Smooth muscle cell of the pulmonary artery (primary cell): ENCODE measurements at places on chromosomes 3 and 15. TPM values are rescaled to one million over a fixed set of nuclear protein-coding genes. Genes with fewer than 3 reads are reported as not detected.

Gene WNT7A
- not detected in 2 replicates for total RNA-seq

Gene SIDT1
- 0.20 TPM in 1 of 2 replicates, not detected in the other for total RNA-seq

Gene CX3CR1
- total RNA-seq: under 0.01 TPM in 1 of 2 replicates, not detected in the other

Gene CYP8B1
- total RNA-seq: not detected in 2 replicates

Gene TUSC7
- total RNA-seq: not detected in 2 replicates

Gene CTDSPL
- 24.4 and 26.1 TPM in 2 replicates for total RNA-seq

Gene TTLL3
- total RNA-seq: 19.8 and 28.8 TPM in 2 replicates

Gene PIGZ
- total RNA-seq: 3.4 TPM in 2 replicates

Gene CISH
- 0.73 and 1.0 TPM in 2 replicates for total RNA-seq

Gene CTXN2
- total RNA-seq: not detected in 2 replicates

Gene CNTN4
- under 0.01 TPM in 1 of 2 replicates, not detected in the other for total RNA-seq

Gene ECE2
- total RNA-seq: 0.17 TPM in 1 of 2 replicates, not detected in the other

Gene FEZF2
- total RNA-seq: not detected in 2 replicates

Gene GOLGA8K
- total RNA-seq: 0.36 and 0.46 TPM in 2 replicates

Gene NANOGP8
- total RNA-seq: not detected in 2 replicates

Gene PLA1A
- 0.13 and 0.30 TPM in 2 replicates for total RNA-seq

Gene LRTM1
- total RNA-seq: not detected in 2 replicates

Gene SEMA3F
- 18.6 and 31.0 TPM in 2 replicates for total RNA-seq

Gene SLC15A2
- 0.26 and 0.30 TPM in 2 replicates for total RNA-seq

Gene COL6A6
- 0.23 and 2.7 TPM in 2 replicates for total RNA-seq

Gene CCR1
- total RNA-seq: 0.26 TPM in 1 of 2 replicates, not detected in the other

Gene RASGRF1
- total RNA-seq: not detected in 2 replicates

Gene MCCC1
- total RNA-seq: 23.9 and 24.1 TPM in 2 replicates

Gene SLC28A2
- total RNA-seq: not detected in 2 replicates

Gene ADAMTS7
- total RNA-seq: 18.8 and 35.3 TPM in 2 replicates

Gene TICRR
- total RNA-seq: 1.7 and 2.7 TPM in 2 replicates

Gene ACTC1
- total RNA-seq: 0.23 TPM in 1 of 2 replicates, not detected in the other

Gene DISP2
- 0.13 and 0.17 TPM in 2 replicates for total RNA-seq
